ENCODE measurements at places on chromosomes 4 and X.

DNA sequence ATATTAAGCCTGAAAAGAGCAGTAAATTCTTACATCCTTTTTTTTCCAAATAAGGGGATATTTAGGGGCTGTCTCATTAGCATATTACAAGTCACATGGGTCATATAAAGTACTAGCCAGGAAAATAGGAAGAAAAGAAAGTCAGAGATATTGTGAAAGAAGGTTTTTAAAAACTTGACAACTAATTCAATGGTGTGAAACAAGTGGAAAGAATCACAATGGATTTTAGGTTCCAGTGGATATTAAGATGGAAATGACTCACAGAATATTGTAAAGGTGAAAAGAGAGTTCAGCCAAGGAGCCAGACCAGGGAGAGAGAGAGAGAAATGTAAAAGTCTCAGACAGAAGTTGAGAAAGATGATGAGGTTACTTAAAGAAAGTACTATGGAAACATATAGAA is 297.2 kb downstream of the IQCM start:
- DNase-seq: no peak

DNA sequence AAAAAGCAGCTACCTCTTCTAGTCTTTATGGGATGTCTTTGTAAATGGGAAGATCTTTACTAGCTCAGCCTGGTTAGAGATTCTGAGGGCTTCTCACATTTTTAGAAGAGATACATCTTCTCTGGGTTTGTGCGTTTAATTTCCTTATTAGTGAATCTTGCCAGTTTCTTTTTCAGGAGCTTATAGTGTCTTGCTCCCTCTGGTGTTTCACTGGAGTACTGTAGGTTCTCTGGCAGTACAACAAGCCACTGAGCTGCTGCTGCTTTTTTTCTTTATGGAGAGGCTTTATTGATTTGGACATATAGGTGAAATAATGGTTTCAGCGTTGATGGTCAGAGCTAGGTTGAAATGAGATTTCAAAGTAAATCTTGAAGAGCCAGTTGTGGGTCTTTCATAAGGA is 82.9 kb downstream of the LAS1L start:
- peak; percentile 9 for DNase-seq

DNA sequence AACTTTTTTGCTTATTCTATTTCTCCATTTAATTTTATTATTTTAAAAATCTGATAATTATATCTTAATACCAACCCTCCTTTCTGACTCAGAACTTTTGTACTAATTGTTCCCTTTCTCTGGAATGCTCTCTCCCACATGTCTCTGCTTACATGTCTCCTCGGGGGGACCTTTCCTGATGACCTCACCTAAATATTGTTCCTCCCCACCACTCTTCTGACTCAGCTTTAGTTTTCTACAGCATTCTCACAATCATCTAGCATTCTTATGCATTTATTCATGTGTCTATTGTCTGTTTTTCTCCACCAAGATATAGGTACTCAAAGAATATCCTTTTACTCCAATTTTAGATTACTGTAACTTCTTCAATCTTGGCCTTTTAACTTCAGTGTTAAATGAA is 128.7 kb downstream of the MSL3 start:
- DNase-seq: no peak

GRCh38 chr4:99816545-99817308 is at the start of gene DAPP1:
Gene DAPP1, plus strand, starts transcription at chr4:99816827. Its CDS starts 87 bp downstream, at chr4:99816914.
- peak; percentile 74 for DNase-seq

- DNase-seq: no peak
Measured at GRCh38 chr4:5639556-5639955, 68.8 kb downstream of the EVC2 start.

DNA sequence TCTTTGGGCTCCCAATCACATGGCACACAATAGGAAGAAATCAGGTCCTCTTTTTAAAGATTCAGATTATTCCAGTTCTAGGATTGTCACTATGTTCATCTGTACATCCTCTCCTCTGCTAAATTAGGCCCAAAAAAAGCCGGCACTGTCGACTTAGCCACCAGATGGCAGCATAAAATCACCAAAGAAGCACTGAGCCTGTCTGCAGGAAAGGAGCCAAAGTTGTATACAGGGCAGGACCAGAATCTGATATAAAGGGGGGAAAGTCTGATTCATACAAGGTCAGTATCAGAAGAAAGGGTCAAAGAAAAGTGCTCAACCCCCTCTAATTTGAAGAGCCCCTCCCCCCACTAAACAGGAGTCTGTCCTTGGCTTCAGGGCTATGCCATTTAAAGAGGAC is 292.5 kb downstream of the CHIC1 start:
- DNase-seq: peak; percentile 39

GRCh38 chrX:37380924-37381323 is 31.8 kb downstream of the PRRG1 start:
- DNase-seq: no peak

- DNase-seq: no peak
Measured at GRCh38 chrX:17413228-17413627, 38.2 kb downstream of the NHS start.

- no peak for DNase-seq
Measured at GRCh38 chr4:30972542-30972941, 252.4 kb downstream of the PCDH7 start.

- DNase-seq: no peak
Measured at GRCh38 chr4:123924536-123924935, 527.9 kb downstream of the SPRY1 start.

- no peak for DNase-seq
Measured at GRCh38 chrX:107936434-107936730, 45.8 kb downstream of the TEX13B start.

DNA sequence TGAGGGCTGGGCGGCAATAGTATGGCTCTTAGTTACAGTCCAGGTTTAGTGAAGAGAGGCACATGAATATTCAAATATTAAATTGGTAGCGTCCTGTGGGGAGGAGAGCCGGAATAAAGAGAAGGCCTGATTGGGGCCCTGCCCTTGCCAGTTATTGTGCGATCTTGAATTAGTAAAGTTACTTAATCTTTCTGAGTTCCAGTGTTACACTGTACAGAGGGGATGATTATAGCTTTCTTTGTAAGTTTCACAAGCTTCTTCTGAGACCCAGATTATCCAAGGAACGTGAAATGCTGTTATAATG is 1.2 kb downstream of the METAP1 start:
- no peak for DNase-seq

GRCh38 chr4:89111833-89112563 is 665 bp downstream of the TIGD2 start:
- no peak for DNase-seq

Data from stimulated activated naive CD8-positive, alpha-beta T cell treated with anti-CD3 and anti-CD28 coated beads, Interleukin-15, Interleukin-2, amounts not matched to agents 100 U/mL and 50 U/mL, for 24 hours (primary cell).